Stimulated activated CD8-positive, alpha-beta memory T cell treated with anti-CD3 and anti-CD28 coated beads, Interleukin-4, amount 100 ng/mL, for 4 hours (primary cell): ENCODE measurements at places on chromosomes 2 and 18.

DNA sequence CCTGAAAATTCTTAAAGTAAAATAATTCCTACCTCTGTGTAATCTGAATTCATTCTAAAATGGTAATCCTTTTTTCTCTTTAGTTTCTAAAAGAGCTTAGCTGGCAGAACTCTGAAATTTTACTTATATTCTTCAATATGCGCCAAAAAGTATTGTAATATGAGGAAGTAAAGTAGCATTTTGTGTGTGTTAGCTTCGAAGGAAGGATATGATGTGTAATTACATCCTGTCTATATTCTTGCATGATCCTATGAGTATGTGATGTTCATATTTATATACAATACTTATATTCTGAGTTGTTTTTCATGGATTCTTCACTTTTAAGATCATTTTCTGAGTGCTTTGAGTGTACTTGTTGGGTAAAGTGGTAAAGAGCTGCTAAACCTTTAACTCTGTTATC lies 402.9 kb upstream of the PKDCC start:
- DNase-seq, result no peak

DNA sequence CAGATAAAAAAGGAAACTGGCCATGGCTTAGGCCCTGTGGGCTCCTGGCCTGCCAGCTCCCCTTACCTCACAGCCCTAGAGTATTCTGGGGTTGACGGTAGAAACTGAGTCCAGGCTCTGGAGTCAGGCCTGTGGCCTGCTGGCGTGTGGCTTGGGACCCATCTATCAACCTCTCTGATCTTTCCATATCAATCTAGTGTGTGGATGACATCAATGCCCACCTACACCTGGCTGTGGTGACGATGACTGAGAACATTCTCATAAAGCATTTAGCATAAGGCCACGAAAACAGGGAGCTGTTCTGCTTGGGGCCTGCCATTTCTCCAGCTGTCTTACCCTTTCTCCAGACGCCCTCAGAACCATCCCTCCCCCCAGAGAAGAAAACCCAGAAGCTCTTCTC lies 17.9 kb downstream of the PCARE start:
- no peak for DNase-seq

GRCh38 chr2:29139152-29139551 lies 23.9 kb downstream of the CLIP4 start:
- DNase-seq, result no peak

GRCh38 chr18:39389800-39390379 lies 1824.3 kb upstream of the CELF4 start:
- no peak for DNase-seq
